ENCODE measurements at places on chromosomes 12 and 14.
A peak's percentile ranks its signal among the peaks of the same experiment; 100 is the strongest.

DNA sequence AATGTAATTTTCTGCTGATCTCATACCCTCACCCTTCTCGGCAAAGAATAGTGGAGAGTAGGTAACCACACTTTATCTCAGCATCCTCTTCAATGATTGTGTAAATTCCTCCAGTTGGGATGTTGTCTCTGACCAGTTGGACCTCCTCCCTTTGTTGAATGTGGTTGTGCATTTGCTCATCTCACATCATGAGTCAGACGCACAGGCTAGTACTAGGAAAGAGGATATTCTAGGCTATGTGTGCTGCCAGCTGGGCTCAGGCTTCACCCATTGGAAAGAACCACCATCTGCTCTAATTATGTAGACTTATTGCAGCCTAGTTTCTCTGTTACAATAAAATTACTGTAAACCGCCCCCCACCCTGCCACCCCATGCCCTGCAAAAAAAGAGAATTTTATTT, 90.3 kb downstream of the LMO3 start:
- DNase-seq, result no peak

DNA sequence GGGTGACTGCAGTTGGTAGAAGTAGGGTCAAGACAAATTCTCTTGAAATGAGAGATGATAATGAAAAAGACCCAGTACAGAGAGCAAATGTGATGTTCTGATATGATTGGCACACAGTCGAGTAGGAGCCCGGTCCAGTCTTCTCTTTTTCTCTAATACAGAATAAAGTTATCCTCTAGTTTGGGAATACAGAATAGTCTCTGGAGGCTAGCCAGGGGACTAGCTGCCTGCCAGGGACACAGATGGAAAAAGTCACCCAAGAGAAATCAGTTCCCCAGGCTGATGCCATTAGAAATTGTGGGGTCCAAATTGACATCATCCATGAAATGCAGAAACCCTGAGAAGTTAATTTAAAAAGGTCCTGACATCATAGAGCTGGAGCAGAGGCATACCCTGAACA, 177.2 kb upstream of the NEDD1 start:
- no peak for DNase-seq

DNA sequence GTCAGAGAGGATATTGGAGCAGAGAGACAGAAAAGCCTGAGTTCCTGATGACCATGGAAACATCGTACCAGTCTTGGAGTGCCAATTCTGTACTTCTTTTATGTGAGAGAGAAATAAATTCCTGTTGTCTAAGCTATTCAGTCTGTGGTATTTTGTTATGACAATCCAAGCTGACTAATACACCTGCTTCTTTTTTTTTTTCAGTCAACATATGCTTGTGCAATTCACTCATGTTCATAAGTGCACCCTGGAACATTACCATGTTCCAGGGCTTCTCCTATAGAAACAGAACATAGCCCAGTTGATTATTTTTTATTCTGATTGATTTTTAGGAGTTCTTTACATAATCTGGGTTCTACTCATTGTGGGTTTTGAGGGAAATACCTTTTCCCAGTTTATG, 1.7 kb upstream of the CHPT1 start:
- DNase-seq, result no peak

DNA sequence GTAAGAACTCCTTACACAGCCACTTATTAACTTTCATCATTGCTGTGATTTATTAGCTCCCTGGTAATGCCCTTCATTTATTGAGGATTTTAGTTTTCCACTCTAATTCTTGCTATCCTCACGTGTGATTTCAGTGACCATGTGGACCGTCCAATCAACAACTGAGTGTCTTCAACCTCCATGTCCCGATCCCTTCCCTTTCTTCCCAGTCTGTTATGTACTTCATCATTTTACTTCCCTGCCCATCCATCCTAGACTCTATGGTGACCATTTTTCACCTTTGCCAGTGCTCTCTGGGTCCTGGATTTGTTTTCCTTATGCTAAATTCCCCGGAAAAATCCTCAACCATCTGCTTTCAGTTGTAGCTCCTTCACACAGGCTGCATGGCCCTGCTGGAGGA, 111.0 kb downstream of the MSRB3 start:
- no peak for DNase-seq

DNA sequence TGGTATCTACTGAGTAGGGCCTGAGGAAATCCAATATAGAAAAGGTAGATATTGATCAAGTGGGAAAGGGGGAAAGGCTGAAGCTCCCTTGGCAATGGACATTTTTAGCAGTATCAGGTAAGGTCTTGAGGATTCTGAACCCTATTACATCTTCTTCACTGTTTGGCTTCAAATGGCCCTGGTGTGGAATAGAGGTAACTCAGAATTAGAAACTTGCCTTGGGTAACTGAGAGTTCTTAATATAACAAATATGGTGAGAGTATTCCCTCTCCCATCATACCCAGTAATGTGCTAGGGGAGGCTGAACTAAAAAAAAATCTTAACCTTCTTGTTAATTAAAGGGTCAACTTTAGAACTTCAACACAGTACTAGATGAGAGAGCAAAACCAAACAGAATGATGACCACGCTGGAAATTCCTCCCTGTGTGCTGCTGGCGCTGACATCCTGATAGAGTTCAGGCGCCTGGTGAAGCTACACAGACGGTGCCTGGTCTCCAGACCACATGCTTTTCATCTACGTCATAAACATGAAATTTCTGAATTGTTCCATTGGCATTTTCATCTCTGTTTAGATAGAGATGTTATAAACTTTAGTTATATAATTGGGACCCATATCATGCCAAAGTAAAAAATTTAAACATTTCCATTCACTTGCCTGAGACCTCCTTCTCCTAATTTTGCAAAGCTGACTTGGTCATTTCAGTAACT, 128.3 kb downstream of the AKAP6 start:
- DNase-seq, result no peak

- peak; percentile 6 for DNase-seq
Measured at GRCh38 chr12:112381406-112381882, 787 bp downstream of the HECTD4 start.

DNA sequence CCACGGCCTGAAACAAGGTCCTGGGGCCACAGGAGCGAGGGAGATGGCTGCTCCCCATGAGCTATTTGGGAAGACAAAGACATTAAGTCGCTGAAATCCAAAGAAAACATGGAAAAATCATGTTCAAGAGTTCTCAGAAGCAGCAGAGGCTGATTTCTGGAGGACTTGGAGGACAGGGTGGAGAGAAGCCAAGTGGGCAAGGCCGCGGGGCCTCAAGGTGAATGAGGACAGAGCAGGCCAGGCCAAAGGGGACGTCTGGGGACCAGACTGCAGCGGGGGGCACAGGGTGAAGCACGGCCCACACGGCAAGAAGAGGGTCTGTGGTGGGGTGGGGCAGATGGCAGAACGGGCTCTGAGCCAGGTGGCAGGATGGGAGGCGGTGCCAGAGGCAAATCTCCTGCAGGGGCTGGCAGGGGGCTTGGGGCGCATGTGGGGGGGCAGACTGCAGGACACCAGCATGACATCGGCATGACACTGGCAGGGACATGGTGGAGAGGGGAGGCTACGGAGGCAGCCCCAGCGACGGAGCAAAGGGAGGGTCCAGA, 48.9 kb downstream of the RNF34 start:
- no peak for DNase-seq

GRCh38 chr14:105087963-105088811, 23.0 kb upstream of the GPR132 start:
- no peak for DNase-seq

DNA sequence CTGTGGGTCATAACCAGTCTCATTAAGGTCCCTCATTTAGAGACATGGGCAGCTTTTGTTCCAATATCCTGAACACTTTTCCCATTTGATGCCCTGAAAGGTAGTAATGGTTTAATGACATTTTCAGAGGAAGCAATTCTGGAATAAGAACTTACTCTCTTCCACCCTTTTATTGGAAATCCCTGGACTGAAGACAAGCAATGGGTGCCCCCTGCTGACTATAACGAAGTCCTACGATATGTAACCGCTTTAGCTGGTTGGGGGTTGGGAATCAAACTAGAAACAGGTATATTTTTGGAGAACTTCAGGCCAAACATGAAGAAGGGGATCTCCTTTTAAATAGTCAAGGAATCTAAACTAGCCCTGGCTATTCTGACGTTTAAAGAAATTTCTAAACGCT, 20.5 kb downstream of the SARNP start:
- no peak for DNase-seq

DNA sequence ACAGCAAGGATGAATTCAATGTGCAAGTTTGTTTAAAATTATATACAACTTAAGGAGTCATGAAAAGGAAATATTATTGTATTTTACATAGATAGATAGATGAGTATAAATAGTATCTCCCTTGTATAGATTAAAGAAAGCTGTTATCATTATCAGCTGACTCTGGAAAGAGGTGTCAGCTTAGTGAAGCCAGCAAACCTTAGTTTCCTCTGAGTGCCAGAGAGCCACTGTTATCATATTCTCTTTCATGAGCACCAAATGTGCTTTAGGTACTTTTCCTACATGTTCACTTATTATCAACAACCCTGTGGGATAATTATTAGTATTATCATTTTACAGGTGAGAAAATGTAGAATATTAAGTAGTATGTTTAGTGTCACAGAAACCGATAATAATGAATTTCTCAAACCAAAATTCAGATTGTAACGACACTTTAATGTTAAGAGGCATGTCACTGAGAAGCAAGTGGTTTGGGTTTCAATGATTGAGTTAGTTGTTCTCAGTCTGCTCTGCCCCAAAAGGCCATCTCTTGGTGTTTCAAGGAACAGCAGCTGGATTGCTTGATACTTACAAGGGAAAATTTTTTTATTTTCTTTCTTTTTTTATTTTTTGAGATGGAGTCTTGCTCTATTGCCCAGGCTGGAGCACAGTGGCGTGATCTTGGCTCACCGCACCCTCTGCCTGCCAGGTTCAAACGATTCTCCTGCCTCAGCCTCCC, 53.7 kb downstream of the PLEKHA5 start:
- no peak for DNase-seq

GRCh38 chr12:64042911-64043310, 179.2 kb downstream of the KICS2 start:
- DNase-seq, result no peak

GRCh38 chr12:127779301-127780045, 487.5 kb upstream of the TMEM132C start:
- DNase-seq, result no peak

GRCh38 chr12:4771172-4771959, 51.2 kb downstream of the GALNT8 start:
- no peak for DNase-seq

GRCh38 chr12:32567296-32567674, 111.8 kb upstream of the DNM1L start:
- DNase-seq, result no peak

DNA sequence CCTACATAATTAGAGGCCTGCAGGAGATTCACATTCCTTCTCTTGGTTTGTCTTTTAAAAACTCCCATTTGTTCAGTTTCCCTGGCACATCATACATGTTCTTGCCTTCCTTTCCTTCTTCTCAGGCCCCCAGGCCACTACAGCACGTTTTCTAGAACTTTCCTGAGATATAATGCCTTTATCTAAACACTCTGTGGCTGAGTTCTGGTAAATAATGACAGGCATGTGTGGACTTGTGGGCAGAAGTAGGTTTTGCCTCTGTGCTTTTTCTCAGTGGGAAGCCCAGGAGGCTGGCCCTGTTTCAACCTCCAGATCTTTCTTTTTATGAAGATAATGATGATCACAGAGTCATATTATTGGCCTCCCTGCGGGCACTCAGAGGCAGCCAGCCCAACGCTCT, 117.2 kb downstream of the TMX1 start:
- DNase-seq, result no peak

DNA sequence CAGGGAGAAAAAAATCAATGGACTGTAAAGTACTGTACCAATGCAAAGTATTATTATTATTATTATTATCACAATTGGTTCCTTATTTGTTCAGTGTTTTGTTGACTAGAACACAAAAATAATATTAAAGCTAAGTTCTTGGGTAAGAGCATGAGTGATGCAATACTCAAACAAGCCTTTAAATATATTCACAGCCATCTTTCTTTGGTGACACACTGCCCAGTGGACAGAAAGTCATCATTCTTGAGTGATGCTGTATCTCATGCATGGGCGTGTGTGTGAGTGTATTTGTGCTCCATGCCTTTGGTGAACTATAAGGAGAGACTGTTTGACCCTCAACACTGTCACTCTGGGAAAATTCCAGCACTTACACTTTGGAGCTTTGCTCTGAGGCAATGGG, 93.6 kb downstream of the KCNK10 start:
- DNase-seq, result no peak

DNA sequence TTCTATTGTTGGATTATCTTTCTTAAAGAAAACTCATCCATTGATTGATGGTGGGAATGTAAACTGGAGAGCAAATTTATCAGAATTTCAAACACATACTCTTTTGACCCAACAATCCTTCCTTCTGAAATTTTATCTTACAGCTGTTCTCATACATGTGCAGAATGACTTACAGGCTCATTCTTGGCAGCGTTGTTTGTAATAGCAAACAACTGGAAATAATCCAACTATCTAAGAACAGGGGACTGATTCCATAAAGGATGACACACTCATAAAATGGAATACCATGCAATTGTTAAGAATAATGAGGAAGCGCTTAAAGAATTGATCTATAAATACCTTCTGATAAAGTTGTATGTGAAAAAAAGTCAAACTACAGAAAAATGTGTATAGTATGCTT, 24.0 kb downstream of the RHOJ start:
- DNase-seq, result no peak

- DNase-seq, result no peak
Measured at GRCh38 chr12:129363041-129363440, 509.8 kb downstream of the GLT1D1 start.

DNA sequence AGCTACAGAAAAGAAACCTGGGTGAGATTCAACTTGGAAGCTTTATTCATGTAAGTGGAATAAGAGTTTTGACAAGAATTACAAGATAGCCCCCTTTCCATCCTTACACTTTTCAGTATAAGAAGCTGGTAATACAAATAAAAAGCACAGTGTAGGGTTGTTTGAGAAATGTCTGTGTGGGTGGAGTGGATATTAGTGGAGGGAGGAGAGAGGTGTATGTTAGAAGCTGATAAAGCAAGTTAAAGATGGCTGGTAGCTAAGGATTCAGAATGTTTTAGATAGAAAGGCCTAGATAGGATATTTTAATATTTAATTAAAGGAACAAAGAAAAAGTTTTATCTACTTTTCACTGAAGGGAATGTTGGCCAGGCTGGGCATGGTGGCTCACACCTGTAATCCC, 12.5 kb downstream of the CFAP54 start:
- no peak for DNase-seq

GRCh38 chr12:53200107-53200457, 7.0 kb downstream of the ITGB7 start:
- DNase-seq, result no peak

DNA sequence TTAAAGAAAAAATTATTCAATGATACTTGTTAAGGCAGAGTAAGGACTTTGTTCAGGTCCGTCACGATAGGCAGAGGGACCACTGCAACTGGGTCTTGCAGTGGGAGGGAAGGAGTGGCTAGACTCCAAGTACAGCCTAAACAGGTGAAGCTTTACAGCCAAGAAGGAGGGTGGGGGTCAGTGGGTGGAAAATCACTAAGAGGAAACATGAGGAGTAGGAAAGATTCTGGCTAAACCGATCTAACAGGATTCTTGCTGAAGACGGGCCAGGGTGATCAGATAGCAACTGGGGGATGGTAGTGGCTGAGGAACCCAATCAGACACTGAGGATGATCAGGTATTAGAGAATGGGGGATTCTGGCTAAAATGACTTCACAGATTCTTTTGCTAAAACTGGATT, 100.2 kb downstream of the TTC7B start:
- DNase-seq, result no peak

Measured in stimulated activated CD4-positive, alpha-beta T cell treated with anti-CD3 and anti-CD28 coated beads, Interleukin-4, amount 100 ng/mL, for 4 hours (primary cell).